ENCODE measurements at places on chromosomes 5 and 9.

- no peak for DNase-seq
Measured at GRCh38 chr5:10699987-10700386, 61.0 kb downstream of the DAP start.

DNA sequence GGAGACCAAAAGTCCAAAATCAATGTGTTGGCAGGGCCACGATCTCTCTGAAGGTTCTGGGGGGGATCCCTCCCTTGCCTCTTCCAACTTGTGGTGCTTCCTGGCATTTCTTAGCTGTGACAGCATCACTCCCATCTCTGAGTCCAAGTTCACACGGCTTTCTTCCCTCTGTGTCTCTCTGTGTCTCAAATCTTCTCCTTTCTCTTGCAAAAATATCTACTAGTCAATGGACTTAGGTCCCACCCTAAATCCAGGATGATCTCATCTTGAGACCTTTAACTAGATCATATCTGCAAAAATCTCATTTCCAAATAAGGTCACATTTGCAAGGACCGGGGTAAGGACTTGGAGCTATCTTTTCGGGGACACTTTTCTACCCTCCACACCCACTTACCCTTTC is 186.1 kb downstream of the HSD17B3 start:
- no peak for DNase-seq

GRCh38 chr5:34914671-34915138 is 599 bp downstream of the RAD1 start:
- DNase-seq, result peak; percentile 71

DNA sequence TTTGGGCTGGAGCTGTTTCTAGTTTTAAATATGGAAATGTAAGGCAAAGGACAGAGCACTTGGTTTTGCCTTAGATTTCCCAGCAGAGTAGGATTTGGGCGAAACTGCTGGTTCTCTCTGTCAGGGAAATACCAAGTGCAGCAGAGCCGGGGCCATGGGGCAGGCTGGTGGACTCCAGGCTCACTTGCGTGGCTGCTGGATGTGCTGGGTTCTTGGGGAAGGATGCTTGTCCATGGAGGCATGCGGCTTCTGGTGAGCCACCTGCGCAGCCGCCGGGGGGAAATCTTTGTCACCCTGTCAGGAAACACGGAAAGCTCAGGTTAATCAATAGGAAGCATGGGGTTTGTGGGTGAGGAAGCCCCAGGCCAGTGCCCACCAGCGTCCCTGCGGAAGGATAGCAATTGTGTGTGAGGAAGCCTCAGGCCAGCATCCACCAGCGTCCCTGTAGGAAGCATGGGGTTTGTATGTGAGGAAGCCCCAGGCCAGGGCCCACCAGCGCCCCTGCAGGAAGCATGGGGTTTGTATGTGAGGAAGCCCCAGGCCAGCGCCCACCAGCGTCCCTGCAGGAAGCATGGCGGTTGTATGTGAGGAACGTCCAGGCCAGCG is 80.1 kb downstream of the DAP start:
- DNase-seq, result no peak

GRCh38 chr9:128820665-128821583 is 2.6 kb downstream of the ENDOG start:
- no peak for DNase-seq

DNA sequence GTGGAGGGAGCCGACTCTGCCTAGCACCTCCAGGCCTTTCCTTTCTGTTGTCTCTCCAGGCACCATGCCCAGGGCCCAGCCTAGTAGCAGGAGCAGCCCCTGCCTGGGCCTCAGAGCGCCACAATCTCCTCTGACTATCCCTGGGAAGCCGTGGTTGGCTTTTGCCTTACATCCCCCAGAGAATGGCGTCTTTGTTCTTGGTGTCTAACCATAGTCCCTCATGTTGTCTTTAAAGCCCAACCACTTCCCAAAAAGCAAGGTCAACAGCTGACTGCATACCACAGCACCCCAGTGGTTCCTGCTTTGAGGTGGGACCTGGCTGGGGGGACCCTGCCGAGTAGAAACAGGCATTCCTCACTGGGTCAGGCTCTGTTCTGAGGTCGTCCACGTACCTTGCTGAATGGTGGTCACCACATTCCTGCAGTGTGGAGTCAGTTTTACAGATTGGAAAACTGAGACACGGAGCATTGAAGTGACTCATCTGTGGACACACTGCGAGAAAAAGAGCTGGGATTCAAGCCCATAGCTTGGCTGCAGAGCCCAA is 13.7 kb upstream of the CERCAM start:
- DNase-seq, result no peak

DNA sequence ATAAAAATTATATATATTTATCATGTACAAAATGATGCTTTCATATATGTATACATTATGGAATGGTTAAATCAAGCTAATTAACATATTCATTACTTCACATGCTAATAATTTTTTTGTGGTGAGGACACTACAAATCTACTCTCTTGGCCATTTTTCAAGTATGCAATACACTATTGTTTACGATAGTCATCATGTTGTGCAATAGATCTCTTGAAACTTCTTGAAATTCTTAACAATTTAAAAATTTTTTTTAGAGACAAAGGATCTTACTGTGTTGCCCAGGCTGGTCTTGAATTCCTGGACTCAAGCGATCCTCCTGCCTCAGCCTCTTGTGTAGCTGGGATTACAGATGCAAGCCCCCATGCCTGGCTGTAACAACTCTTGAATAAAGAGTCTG is 45.2 kb upstream of the SHOC1 start:
- DNase-seq, result no peak

- DNase-seq, result peak; percentile 88
Measured at GRCh38 chr9:89497978-89498851, at the start of gene SEMA4D. Gene SEMA4D (minus strand): TSS chr9:89498113. CDS start chr9:89405456, 92,657 bp downstream.

GRCh38 chr9:120289990-120290975 is 289.7 kb downstream of the CDK5RAP2 start:
- no peak for DNase-seq

Measured in hematopoietic multipotent progenitor cell treated with erythropoietin and hydrocortisone succinate and interleukin-3 and kit ligand, for 8 days (in vitro differentiated cells).